ENCODE measurements at places on chromosomes 1 and 21.
A peak's percentile ranks its signal among the peaks of the same experiment; 100 is the strongest.

DNA sequence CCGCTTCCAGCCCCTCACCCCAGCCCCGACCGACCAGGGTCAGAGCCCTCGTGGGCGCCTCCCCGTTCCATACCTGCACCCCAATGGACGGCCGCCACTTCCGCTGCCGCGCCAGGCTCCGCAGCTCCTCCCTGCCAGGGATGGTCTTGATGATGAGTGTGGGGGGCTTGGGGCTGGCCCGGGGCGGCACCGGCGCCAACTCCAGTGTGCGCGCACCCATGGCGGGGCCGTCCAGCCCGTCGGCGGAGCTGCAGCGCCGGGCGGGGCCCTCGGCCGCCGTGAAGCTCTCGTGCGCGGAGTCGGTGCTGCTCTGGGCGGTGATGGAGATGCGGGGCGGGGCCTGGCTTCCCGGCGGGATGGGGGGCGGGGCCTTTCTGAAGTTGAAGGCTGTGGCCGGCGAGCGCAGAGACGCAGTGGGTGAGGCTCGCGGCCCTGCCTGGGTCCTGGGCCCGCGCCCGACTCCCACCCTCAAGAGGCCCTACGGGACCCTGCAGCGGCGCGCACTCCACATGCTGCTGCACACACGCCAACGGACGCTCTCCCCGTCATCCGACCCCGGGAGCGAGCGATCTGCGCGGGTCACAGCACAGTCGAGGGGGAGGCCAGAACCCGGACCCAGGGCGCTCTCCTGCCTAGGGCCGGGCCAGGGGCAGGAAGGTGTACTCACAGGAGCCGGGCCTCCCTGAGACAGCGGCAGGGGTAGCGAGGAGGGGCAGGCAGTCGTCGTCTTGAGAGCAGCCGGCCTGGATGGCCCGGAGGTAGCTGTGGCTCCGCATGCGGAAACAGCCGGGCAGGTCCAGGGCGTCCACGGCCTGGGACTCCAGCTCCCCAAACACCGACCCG is 26.1 kb upstream of the SMIM12 start:
- peak; percentile 29 for DNase-seq

- no peak for DNase-seq
Observed at GRCh38 chr1:205920861-205921569, 22.2 kb downstream of the SLC26A9 start.

DNA sequence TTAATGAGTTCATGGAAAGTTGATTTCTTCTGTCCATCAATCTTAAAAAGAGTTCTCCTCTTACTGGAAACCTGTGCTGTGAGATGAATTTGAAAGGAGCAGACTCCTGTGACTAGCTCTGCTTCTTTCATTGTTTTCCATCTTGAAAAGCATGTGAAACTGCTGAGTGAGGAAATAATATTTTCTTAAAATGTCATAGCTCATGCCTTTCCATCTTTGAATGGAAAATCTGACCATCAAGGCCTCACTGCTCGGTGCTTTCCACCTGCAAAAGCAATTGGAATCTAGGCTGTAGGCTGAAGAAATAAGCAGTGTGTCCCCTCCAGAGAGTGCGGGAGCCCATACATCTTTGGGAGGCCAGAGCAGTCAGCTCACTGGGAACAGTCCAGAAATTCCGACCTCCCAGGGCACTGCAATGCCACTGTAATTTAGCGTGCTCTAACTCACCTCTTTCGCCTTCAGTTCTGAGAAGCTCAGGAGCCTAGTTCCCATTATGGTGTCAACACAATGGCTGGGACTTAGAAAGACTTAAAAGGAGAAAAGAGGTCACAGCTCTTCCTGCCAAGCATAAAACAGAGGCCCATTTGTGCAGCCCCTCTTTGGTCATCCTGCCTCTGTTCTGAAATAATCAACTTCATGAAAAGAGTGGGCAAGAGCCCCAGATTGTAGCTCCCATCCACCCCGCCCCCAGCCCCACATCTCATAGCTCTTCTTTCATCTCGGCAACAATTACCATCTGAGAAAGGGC is 50.4 kb upstream of the F3 start:
- DNase-seq, result no peak

DNA sequence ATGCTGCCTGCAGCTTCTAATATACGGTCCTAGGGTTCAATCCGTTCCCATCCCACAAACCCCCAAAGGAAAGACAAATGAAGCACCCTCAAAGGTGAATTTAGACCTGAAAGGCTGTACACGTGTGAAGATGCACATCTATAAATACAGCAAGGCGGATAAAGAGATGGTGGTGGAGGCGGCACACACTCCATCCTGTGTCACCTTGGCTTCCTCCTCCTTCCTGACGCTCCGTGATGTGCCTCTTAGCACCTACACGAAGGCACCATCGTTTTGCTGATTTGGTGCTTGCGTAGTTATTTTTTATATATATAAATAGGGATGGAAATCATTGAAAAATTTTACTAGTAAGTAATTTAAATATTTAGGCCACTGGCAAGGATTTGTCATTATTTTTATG is 359.4 kb downstream of the NPHP4 start:
- DNase-seq, result no peak

DNA sequence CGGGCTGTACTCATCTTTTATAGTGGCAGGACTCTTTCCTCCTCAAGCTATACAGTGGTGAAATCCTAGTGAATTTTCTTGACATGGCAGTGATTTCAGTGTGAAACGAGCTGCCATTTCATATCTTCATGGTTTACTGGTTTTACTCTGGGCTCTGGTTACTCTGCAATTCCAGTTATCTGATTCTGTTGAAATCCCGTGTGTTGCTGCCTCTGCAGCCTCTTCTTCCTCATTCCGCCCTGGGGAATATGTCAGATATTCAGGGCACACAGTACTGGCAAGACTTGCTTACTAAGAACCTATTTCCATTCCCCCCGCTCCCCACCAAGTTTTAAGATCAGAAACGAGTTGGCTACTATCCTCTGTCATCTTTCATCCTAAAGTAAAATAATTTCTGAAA is 7.9 kb upstream of the OR2B11 start:
- DNase-seq, result no peak

GRCh38 chr1:79896140-79896539 is 889.6 kb upstream of the ADGRL4 start:
- no peak for DNase-seq

GRCh38 chr1:182118851-182119250 is 57.3 kb upstream of the ZNF648 start:
- no peak for DNase-seq

- DNase-seq, result no peak
Observed at GRCh38 chr1:60950224-60951063, 131.9 kb upstream of the NFIA start.

DNA sequence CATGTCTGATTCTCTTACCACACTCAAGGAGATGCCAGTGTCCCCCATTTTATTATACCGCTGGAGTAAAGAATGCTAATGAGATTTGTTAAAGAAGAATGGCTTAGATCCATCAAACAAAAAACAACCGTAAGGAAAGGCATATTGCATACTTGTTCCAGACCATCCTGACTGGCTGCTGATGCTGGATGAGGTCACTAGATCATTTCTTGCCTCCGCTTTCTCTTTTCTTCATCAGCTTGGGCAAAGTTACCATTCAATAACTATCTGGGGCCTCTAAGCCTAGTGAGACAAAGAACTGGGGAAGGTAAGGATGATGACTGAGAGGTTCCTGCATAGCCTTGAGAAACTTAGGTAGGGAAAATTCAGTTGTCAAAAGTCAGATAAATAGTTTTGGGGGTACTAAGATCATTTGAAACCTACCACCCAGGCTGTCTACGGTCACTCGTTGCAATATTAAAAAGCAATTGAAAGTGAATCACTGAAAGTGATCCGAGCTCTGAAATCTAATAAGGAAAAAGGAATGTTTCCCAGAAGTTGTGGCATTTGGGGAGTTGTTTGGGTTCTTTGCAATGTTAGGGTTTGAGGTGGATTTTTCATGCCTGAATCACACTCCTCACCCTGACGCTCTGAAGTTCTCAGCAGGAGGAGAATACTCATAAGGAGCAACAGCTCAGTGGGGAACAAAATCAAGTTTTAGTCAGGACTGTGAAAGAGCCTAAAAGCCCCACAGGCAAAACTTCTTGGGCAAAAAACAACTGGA is 176.8 kb downstream of the HHIPL2 start:
- no peak for DNase-seq

GRCh38 chr1:232109391-232109790 is 482.8 kb downstream of the DISC1 start:
- DNase-seq, result no peak

- DNase-seq, result no peak
Observed at GRCh38 chr1:208159555-208160258, 84.5 kb downstream of the PLXNA2 start.

- no peak for DNase-seq
Observed at GRCh38 chr1:151918819-151919610, 9.7 kb upstream of the THEM4 start.

DNA sequence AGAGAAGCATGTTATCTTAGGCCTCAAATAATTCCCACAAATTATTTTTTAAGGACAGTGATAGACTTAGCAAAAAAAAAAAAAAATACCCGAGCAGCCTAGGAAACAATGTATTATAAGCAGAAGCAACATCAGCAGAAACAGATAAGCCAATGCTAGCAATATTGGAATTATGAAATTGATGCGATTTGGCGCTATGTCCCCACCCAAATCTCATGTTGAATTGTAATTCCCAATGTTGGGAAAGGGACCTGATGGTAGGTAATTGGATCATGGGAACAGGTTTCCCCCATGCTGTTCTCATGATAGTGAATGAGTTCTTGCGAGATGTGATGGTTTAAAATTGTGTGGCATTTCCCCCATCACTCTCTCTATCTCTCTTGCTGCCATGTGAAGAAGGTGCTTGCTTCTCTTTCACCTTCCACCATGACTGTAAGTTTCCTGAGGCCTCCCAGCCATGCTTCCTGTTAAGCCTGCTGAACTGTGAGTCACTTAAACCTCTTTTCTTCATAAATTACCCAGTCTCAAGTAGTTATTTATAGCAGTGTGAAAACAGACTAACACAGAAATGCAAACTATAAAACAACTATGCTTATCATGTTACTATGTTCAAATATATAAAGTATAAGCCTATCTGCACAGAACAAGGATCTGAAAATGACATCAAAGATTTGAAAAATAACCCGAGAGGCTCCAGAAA is 75.6 kb upstream of the HIVEP3 start:
- no peak for DNase-seq

- DNase-seq, result no peak
Observed at GRCh38 chr1:107326824-107327445, 186.1 kb downstream of the NTNG1 start.

- DNase-seq, result no peak
Observed at GRCh38 chr1:214540324-214540723, 11.1 kb downstream of the PTPN14 start.

- no peak for DNase-seq
Observed at GRCh38 chr1:219988387-219988786, 57.9 kb downstream of the EPRS1 start.

DNA sequence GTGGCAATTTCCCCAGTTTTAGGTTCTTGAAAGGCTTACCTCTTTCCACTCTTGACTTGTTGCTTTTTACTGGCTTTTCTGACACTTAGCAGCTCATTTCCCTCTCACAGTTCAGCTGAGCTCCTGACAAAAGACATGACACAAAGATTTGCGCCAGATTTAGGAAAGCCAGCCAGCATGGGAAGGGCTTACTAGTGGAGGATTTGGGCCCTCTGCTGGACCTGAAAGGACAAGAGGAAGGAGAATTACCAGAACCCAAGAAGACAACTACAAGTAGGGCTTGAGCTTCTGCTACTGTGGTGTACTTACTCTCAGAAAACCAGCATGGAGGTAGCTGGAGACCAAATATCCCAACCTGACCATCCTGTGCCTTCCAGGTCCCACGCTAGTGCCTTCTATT is 784.5 kb downstream of the BRINP3 start:
- DNase-seq, result no peak

- DNase-seq, result no peak
Observed at GRCh38 chr1:94321662-94322061, 84.3 kb upstream of the ARHGAP29 start.

DNA sequence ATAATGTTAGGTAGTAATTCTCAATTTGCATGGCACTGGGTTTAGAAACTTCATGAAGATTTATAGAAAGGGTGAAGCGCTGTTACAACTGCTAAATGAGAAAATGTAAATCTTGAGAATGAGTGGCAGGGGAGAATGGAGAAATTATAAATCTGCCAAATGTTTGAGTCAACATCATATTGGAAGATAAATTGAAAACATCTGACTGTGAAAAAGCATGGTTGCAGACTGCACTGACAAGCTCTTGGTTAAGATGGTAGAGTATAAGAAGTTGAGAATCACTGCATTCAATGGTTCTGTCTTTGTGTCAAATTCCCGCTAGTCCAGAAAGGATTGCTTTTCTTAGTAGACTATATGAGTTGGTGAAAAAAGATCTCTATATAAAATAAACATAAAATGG is 113.3 kb upstream of the DUSP10 start:
- no peak for DNase-seq

All from activated CD8-positive, alpha-beta memory T cell treated with anti-CD3 and anti-CD28 coated beads for 1 hour (primary cell).